Endothelial cell of coronary artery (primary cell): ENCODE measurements at places on chromosomes 3 and 15. TPM values are rescaled to one million over a fixed set of nuclear protein-coding genes. Genes with fewer than 3 reads are reported as not detected.

GASK1A gene
- total RNA-seq, result 0.38 TPM in 1 of 2 replicates, not detected in the other

SNTN gene
- not detected in 2 replicates for total RNA-seq

RBMS3 gene
- total RNA-seq, result 42.9 and 70.9 TPM in 2 replicates

CNTN3 gene
- total RNA-seq, result 0.09 and 0.38 TPM in 2 replicates

IQCH gene
- 1.2 and 1.3 TPM in 2 replicates for total RNA-seq

ZNF620 gene
- 3.0 and 5.4 TPM in 2 replicates for total RNA-seq
